NCI-H1436 (cell line): ENCODE measurements at places on chromosomes 6 and 20.

GRCh38 chr6:148520109-148520841, 177.6 kb downstream of the SASH1 start:
- DNase-seq, result no peak

DNA sequence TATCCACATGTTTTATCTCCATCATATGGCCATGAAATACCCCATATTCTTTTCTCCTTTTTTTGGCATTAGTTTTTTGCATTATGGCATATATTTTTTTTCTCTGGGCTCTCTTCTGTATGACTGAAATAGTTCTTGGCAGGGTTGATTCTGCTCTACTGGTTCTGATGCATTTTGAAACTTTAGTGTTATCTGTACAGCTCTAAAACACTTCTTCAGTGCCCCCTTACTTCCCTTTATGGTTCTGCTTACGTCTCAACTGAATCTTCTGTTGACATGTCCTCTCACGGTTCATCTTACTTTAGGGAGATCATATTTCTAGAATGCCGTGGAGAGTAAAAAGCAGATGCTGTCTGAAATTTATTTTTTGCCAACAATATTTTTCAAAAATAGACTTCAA, 23.2 kb upstream of the TXNDC5 start:
- no peak for DNase-seq

- DNase-seq, result no peak
Measured at GRCh38 chr6:12012038-12012557, at the start of gene HIVEP1. Gene HIVEP1, plus strand, starts transcription at chr6:12012312. Its CDS starts 3,317 bp downstream, at chr6:12015629.

GRCh38 chr6:155443168-155443567, 12.5 kb downstream of the NOX3 start:
- DNase-seq, result no peak

DNA sequence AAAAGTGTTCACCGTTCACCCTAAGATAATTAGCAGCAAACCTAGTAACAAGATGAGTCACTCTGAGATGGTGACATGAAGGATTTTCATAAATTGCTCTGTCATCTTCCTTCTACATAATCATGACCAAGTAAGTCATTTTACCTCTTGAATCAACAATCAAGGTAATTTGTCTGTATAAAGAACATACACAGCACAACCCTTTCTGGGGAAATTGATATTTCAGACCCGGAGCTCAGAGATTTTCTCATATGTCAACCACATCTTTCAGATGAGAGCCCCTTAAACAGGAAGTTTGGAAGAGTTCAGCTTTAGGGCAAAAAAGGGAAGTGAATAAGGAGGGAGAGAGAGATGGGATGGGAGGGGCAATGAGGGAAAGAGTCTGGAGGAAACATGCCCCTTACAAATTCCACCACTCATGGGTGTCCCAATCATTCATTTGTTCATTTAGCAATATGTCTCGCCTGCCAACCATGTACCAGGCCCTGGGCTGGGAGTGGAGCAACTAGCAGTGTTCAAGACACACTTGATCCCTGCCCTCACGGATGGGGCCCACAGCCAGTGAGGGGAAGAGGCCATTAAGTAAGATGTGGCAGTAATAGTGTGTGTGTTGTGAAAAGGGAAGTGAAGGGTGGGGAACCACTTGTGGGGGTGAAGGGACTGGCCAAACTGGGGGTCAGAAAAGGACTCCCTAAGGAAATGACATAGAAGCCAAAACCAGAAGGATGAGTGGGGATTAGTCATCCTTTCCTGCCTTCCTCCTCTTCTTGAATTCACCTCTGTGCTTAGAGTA, 190.9 kb downstream of the MAFB start:
- DNase-seq, result no peak

- no peak for DNase-seq
Measured at GRCh38 chr6:148530394-148530953, 187.8 kb downstream of the SASH1 start.

GRCh38 chr20:2692886-2693285, 306 bp downstream of the EBF4 start:
- DNase-seq, result no peak

DNA sequence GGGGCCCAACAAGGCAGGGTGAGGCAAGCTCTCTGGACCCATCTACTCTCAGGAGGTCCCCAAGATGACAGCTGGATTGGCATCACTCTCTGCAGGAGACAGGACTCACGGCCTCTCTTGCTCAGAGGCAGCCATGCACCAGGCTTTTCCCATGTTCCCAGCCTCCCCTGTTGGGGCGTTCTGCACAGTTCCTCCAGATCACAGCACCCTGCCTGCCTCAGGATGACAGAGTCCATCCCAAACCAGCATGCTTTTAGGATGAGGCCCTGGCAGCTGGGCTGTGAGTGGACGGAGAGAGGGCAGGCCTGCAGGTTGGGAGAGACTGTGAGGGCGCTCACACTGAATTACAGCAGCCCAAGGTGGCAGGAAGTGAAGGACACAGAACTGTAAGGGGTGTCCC, 143.2 kb upstream of the MLN start:
- no peak for DNase-seq

DNA sequence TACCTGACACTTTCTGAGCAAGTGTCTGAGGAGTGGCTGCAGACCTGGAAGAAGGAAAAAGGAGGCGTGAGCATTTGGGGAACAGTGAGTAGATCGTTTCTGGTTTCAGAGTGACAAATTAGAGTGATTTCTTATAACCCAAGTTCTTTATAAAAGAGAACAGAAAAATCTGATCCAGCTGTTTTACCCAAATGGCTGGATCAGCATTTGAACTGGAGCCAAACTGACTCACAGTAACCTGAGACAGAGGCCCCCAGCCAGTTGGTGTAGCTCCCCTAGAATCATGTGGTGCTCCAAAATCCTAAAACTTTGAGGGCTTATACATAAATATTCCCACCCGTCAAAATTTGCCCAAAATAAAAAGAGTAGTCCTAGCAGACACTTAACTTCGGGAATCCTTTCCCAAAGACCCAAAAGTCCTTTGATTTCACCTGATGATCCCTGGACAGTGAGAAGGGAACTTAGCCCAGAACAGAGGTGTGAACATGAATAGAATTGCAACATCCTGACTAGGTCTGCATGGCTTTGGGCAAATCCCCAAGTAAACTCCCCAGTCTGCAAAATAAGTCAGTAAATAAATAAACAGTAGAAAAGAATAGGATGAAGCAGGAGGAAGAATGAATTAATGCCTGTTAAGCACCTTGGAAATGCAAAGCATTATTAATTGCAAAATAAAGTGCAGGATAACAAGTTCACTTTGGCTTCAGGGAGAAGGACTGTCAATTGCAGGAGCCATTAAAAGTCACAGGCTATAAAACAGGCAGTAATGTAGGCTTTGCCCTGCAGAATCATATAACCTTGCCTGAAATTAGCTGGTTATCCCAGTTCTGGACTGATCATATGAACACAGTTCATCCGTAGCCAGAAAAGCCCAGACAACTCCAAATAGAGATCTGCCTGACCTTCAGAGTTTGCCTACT, 262.0 kb upstream of the JARID2 start:
- DNase-seq, result no peak

GRCh38 chr6:119426619-119427018, 77.1 kb upstream of the MAN1A1 start:
- no peak for DNase-seq

GRCh38 chr20:34180460-34181120, 60.6 kb upstream of the ASIP start:
- DNase-seq, result no peak

DNA sequence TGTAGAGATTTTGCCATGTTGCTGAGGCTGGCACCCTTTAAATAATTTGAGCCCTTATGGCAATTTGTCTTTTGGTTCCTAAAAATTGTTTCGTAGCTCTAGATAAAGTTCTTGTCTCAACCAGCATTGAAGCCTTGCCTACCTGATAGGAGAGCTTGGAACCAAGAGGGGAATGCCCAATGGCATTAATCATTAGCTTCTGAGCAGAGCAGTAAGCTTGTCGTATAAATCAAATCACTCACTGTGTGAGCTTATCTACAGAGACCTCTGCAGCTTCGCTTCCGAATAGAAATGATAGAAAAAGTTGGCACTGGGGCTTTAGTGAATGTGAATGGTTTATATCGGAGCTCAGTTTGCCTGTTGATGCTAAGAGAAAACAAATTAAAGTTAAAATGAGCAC, 10.7 kb downstream of the ANKRD6 start:
- no peak for DNase-seq

- DNase-seq, result no peak
Measured at GRCh38 chr20:45611054-45611453, 18.5 kb upstream of the WFDC10A start.

GRCh38 chr6:30747300-30747687, 2.9 kb upstream of the IER3 start:
- no peak for DNase-seq

- no peak for DNase-seq
Measured at GRCh38 chr20:39968495-39968894, 720.5 kb downstream of the MAFB start.

GRCh38 chr6:127131772-127132376, 13.4 kb downstream of the RSPO3 start:
- no peak for DNase-seq

DNA sequence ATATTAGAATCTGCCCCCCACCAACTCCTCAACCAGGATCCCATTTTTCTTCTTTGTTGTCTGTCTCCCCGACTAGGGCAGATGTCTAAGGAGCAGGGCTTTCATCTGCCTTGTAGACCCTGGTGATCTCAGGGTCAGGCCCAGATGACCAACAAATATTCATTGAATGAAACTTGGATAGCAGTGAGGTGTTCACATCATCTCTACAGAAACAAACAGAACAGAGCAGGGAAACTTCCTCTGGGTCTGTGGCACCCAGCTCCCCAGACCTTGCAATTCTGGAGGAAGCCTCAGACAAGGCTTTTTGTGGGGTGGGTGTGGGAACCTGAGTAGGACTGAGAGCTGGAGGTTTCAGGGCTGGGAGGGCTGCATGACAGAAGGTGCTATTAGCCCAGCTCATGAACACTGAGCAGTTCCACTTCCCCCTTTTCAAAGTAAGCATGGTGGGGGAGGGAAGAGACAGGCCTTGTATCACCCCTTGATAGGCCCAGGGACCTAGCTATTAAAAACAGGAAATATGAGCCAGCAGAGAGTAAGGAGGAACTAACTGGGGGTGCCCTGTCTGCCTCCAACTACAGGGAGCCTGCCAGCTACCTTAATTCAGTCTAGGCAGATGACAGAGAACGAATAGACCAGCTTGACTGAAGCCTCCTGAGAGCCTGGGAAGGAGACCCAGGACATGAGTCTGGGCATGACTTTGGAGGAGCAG, 37.3 kb upstream of the TOP1 start:
- DNase-seq, result no peak

- no peak for DNase-seq
Measured at GRCh38 chr20:39248171-39248861, 286.2 kb downstream of the DHX35 start.

GRCh38 chr20:41418031-41418430, 51.4 kb upstream of the EMILIN3 start:
- no peak for DNase-seq

DNA sequence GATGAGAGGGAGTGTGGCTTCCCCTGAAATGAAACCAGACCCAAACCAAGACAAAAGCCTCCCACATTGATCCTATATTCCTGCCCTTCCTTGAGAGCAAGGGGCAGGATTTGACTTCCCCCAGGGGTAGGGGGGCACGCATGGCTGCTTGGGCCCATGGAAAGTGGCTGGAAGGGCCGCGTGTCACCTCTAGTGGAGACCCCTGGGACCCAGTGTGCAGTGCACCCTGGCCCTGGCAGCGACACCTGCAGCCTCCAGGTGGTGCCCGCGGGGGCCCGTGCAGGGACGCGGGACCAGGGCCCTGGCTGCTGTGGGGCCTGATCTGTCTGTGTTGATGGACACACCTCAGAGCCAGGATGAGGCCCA, 18.0 kb upstream of the SLCO4A1 start:
- peak; percentile 17 for DNase-seq

DNA sequence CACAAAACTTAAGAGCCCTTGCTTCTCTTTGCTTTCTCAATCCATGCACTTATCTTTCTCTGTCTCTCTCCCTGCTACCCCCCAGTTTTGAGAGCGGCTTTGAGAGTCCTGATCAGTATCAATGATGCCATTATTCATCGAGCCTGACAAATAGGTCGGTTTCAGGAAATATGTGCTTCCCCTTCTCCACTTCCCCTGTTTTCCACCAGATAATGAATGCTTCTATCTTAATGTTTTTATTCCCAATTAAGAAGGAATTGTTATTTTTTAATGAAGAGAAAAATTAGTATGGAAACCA, 117.7 kb downstream of the KIF13A start:
- DNase-seq, result no peak

DNA sequence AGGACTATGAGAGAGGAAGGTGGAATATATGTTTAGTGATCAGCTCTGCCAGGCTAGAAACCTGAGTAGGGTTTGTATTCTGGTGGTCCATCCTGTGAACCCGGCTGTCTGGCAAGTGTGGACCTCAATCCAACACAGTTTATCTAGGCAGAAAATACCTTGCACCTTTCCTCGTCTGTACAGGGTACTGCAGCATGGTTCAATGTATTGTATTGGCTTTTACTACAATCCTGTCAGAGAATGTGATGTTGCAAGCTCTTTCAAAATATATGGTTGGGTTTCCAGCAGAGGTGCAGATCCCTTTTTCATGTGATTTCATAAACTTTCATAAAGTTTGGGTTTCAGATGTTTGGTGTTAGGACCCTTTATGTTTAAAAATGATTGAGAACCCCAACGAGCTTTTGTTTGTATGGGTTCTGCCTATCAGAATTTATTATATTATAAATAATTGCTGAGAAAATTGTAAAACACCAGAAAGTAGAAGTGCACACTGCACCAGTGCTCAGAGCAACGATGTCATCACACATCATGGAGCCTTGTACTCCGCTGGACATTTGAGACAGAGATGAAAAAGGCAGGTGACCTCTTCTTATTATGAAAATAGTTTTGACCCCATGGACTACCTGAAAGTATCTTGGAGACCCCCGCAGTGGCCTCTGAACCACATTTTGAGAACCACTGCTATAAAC, 106.6 kb downstream of the RTN4IP1 start:
- DNase-seq, result no peak

DNA sequence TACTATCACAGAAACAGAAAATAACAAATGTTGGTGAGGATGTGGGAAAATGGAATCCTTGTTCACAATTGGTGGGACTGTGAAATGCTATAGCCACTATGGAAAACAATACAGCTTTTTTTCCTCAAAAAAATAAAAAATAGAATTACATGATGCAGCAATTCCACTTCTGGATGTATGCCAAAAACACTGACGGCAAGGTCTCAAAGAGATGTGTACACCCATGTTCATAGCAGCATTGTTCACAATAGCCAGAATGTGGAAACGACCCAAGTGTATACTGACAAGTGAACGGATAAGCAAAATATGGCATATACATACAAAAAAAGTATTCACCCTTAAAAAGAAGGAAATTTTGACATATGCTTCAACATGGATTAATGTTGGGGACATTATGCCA, 213.4 kb downstream of the KHDC1L start:
- no peak for DNase-seq

- no peak for DNase-seq
Measured at GRCh38 chr6:129110690-129111343, 227.9 kb downstream of the LAMA2 start.

GRCh38 chr6:39375405-39375804, 52.9 kb upstream of the KCNK16 start:
- no peak for DNase-seq

DNA sequence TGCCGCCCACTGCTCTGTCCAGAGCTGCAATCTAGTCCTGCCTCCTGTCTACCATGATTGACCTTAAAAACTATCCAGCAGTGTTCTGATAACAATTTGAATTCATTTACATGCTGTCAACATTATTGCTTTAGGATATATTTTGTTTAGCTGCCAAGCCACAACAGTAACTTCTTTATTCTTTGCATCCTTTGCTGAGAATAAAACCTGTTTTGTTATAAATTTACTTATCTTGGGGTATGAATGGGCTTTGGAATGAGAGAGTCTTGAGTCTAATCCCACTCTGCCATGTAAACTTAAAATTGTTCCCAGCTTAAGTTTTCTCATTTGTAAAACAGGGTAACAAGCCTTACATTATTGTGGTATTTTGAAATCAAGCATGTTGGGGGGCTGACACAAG, 116.4 kb downstream of the FLRT3 start:
- DNase-seq, result no peak
